ENCODE measurements at places on chromosomes 3 and 15.

DNA sequence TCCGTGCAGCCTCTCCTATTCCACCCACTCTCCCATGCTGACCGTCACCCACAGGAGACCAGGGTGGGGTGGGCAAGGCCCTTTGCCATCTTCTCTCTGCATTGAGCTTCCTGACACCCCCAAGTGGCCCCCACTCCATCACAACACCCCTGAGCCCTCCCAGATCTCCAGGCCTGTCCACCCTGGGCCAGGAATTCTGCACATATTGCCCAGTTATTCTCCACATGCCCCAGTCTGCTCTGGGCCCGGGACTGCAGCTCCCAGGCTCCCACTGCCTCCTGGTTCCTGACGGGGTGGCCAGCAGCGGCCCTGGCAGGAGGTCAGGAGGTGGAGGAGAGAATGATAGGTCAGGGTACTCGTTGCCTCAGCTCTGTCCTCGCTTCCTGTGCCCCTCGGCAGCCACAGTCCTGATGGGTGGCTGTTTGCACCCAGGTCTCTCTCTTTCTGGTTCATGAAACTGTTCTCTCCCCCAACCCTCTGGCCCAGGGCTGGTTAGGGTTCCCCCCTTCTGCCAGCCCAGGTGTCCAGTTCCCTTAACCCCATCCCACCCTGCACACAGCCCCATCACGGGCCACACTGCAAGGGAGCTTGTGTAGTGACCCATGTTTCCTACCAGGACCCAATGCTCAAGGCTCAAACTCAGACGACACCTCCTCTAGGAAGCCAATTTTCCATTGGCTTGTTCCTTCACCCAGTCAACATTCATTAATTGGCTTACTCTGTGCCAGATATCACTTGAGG lies 47.3 kb downstream of the IQSEC1 start:
- no peak for DNase-seq

GRCh38 chr3:144843099-144843498 lies 871.5 kb downstream of the DIPK2A start:
- DNase-seq = no peak

DNA sequence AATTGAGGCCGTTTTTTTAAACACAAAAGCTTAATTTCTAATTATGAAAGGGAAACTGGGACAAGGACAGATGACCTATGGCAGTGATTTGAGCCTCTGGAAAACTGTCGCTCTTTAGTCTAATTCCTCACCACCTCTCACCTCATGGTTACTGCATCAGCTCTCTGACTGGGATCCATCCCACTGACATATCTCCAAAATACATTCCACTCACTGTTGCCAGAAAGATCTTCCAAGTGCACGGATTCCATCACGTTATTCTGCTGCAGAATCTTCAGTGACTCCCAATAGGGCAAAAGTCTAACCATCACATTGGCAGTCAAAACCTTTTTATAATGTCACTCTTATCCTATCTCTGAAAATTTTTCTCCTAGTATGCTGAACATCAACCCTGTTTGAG lies 132.3 kb upstream of the MB21D2 start:
- no peak for DNase-seq

- DNase-seq = no peak
Observed at GRCh38 chr3:175983379-175983778, 1124.2 kb downstream of the NAALADL2 start.

DNA sequence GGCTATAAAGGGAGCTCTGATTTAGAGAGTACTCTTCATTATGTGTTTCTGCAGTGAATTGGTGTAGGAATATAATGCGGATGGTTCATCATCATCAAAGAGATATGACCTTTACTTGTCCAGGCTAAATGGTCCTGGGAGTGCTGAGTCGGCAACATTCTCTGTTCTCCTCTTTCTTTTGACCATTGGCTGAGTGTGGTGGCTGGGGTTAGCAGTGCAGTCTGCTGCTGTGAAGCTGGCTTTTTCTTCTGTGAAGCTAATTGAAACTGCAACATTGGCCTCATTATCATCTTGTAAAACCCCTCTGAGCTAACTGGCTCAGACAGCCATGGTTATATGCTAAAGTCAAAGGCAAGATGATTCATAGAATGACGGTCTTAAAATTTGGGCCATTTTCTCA lies 83.8 kb downstream of the THRB start:
- DNase-seq = no peak

GRCh38 chr3:107934808-107935207 lies 156.0 kb downstream of the CD47 start:
- no peak for DNase-seq

- peak; percentile 22 for DNase-seq
Observed at GRCh38 chr15:98884894-98885293, 122.7 kb downstream of the PGPEP1L start.

- no peak for DNase-seq
Observed at GRCh38 chr15:60006203-60006862, 2.2 kb downstream of the FOXB1 start.

GRCh38 chr15:83698294-83698693 lies 44.4 kb downstream of the ADAMTSL3 start:
- no peak for DNase-seq

- DNase-seq = no peak
Observed at GRCh38 chr3:64140651-64141050, 84.6 kb downstream of the PRICKLE2 start.

DNA sequence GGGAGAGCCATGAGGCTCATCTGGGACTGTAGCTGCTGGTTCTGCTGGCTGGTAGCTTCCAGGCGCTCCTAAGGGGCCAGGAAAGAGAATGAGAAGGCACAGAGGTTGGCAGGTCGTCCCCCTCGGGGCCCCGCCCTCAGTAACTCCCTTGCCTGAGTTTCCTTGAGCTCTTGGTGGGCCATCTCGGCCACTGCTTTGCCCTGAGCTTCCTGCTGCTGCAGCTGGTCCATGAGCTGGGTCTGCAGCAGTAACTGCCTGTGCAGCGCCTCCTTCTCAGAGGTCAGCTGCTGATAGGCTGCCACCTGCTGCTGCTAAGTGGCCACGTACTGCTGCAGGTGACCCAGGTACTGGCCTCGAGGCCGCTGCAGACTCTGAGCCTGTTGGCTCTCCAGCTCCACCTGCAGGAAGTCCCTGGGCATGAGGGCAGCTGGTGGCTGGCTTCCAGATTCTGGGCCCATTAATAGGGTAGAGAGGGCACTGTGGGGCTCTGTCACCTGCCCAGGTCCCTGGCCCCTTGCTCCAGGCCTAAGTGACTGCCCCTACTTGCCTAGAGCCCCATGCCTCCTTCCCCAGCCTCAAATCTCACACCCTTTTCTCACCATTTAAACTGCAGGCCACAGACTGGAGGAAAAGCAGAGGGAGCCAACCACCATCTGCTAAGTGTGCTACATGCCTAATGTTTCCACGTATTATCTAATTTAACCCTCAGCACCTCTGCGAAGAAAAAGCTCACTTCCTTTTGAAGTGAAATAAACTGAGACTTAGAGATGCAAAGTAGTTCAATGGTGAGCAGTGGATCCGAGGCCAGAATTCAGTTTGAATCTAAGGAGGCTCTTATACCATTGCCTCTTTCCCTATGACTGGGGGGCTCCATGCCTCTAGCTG lies 10.8 kb upstream of the VPS33B start:
- DNase-seq = peak; percentile 38

GRCh38 chr15:88624971-88625490 lies 3.9 kb downstream of the AEN start:
- no peak for DNase-seq

DNA sequence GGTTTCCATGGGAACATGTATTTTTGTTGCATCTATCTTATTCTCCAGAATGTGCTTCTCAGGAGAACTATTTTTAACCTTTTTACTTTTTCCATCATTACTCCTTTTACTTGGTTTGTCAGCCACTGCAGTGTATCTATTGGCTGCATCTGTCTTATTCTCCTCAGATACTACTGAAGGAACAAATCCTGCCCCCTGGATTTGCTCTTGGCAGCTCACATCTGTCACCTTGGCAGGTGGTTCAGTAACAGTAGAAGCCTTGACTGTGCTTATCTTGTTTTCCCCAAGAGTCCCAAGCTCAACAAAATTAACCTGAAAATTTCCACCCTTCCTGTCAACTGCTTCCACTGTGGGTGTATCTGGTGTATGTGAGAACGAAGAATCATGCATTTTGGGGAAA lies 106.0 kb downstream of the MAP4 start:
- no peak for DNase-seq

- DNase-seq = no peak
Observed at GRCh38 chr3:20682573-20682972, 496.6 kb upstream of the SGO1 start.

DNA sequence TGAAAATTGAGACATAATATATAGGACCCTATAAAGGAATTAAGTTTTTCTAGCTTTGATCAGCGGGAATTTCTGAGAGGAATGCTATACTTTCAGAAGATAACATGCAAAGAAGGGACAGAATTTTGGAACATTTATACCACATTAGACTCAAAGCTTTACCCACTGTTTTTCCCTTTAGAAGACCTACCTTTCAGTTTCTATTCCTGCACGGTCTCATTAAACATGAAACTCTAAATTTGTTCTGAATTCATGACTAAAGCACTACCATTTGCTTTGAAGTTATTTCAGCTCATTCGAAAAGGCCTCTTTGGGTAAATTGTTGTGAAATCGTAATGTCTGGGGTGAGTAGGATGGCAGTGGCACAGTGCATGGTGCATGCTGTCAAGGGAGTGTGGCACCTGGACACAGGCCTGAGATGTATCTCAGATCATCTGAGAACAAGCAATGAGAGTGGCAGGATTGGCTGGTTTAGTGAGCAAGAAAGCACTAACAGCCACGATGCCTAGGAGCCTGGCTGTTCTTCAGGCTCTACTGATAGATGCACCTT lies 42.5 kb downstream of the CHCHD4 start:
- DNase-seq = no peak

DNA sequence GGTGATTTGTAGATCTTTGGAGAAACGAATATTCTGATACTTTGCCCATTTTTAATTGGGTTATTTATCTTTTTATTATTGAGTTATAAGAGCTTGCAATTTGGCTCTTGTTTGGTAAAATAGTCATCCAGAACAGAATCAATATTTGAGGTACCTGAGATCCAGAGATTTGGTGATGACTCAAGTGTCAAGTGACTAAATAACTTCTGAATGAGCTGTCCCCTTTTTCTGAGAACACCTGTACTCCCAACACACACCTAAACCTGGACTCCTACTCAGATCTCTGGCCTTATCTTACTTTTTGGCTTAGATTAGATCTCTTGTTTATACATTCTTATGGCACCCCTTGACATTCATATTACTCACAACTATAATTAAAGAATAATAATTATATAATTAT lies 3.1 kb upstream of the TRA2B start:
- DNase-seq = no peak

DNA sequence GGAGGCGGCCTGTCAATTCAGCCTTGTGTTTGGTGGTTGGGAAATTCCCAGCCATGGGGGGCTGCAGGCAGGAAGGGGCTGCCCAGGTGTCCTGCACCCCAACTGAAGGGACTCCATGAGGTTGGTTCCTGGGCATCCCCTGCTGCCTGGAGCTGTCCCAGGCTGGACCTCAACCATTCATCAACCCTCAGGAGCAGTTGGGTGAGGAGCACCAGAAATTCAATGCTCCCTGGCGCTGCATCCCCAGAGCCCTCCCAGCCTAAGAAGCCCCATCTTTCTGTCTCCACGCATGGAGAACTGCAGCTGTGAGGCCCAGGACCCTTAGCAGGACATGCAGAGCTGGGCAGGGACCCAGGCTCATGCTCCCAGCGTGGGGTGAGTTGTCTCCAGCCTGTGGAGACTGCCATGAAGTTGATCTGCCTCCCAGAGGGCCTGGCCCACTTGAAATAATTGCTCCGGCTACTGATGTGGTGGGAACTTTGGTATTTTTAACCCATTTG lies 8.0 kb upstream of the SEMA3B start:
- DNase-seq = no peak

DNA sequence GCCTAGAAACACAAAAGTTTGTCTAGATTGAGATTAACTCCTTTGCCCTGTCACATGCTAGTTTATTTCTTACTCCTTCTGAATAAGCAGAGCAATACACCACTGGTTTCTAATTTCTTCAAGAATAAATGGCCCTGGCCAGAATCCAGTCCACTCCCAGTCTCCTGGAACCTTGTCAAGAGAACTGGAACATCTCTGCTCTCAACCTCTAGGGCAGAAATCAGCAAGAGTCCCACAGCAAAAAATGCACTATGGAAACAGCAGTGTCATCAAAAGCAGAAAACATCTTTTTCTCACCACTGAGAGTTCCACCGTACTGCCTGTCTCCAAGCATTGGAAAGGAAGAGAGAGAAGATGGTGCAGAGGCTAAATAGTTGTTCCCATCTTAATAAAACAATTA lies 35.9 kb upstream of the PPP2R3A start:
- DNase-seq = no peak

DNA sequence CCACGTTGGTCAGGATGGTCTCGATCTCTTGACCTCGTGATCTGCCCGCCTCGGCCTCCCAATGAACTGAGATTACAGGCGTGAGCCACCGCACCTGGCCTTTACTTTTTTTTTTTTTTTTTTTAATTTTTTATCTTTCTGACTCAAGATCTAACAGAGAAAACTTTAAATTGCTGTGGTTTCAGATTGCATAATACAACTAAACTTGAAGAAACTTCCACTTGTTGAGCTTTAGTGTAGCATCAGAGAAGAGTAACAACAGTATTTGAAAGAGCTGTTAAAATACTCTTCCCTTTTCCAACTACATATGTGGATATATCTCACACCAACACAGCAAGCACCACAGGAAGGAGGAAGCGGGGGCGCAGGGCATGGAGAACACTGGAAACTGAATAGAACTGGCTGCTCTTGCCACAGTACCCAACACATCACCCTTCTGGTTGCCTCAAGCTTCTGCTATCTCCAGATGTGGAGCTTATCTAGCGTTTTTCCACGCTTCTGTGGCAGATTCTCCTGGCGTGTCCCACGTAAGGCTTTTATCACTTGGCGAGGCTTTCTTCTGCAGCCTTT lies 45.4 kb downstream of the MAP6D1 start:
- no peak for DNase-seq

DNA sequence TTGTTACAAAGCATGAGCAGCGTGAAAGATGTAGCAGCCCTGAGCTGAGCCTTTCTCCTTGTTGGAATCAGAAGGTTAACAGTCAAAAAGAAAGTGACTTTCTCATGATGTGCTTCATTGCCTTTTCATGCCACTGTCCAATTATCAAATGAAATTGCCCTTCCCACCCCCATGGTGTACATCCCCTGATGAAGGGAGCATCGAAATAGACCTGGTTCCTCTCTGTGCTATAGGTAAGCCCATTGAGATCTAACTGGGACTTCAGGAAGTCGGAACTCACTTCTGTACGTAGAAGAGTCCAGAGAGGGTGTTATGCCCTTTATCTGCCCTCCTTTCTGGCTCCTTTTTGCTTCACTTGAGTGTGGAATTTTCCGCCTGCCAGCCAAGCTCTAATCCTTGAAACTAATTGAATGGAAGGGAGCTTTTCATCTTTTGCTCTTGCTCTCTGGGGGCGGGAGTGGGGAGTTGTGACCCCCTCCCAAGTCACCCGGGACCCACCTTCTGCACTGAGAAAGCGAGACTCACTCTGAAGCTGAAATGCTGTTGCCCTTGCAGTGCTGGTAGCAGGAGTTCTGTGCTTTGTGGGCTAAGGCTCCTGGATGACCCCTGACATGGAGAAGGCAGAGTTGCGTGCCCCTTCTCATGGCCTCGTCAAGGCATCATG lies 20.9 kb downstream of the ABHD6 start:
- DNase-seq = no peak

Data from SHP77 treated with DMSO at 0.1 percent for 48 hours (cell line).